Astrocyte of the hippocampus (primary cell): ENCODE measurements at places on chromosomes 1 and 21.
A peak's percentile ranks its signal among the peaks of the same experiment; 100 is the strongest.

- no peak for DNase-seq
Observed at GRCh38 chr1:41581216-41582003, 96.9 kb upstream of the EDN2 start.

DNA sequence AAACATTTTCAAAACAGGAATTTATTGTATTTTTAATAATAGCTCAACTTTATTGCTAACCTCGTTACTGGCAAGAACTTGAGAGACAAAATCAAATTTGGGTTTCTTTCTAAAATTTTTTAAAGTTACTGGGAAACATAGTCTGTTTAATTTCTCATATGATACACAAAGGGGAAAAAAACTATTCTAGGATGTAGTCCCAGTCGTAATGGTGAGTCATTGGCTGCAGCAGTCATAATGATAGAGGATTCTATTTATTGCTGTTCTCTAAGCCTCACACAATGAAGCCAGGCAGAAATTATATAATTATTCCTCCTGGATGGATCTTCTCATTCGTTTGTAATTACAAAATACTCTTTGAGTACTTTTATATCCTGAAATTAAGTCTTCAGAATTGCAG lies 326.5 kb upstream of the SGIP1 start:
- peak; percentile 71 for DNase-seq

DNA sequence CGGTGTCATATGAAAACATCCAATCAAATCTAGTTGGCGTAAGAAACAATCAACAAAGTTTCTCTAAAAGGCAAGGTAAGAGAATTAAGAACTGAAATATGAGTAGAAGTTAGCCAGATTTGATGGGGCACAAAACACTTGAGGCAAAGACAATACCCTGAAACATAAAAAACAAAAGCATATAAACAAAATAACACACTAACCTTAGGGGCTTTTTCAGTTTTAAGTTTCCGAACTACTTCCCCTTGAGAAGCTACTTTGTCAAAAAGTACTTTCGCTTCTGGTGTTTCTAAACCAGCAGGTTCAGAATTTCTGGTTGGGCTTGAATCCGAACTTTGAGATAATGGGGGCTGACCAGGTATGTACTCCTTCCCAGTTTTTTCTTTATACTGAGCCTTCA lies 57.9 kb downstream of the EPRS1 start:
- no peak for DNase-seq

- no peak for DNase-seq
Observed at GRCh38 chr1:172298141-172298540, 122.3 kb upstream of the C1orf105 start.

GRCh38 chr1:48036710-48037355 lies 39.6 kb upstream of the TRABD2B start:
- DNase-seq, result peak; percentile 53

DNA sequence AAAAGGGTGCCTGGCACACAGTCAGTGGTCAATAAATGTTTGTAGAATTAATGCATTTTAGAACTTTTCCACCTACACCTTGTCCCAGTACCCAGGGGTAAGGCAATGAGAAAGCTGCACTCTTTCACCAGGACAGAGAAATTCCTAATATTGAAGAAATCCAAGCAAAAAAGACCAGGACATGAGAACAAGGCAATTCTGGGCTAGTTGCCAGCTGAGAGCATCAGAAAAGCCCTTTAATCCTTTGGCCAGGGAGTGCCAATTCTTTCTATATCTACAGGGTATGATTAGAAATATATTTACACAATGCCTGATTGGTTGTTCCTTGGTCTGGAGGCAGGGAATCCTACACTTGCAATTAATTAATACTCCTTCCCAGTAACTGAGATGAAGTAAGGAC lies 492.4 kb upstream of the NFIA start:
- DNase-seq, result peak; percentile 49

DNA sequence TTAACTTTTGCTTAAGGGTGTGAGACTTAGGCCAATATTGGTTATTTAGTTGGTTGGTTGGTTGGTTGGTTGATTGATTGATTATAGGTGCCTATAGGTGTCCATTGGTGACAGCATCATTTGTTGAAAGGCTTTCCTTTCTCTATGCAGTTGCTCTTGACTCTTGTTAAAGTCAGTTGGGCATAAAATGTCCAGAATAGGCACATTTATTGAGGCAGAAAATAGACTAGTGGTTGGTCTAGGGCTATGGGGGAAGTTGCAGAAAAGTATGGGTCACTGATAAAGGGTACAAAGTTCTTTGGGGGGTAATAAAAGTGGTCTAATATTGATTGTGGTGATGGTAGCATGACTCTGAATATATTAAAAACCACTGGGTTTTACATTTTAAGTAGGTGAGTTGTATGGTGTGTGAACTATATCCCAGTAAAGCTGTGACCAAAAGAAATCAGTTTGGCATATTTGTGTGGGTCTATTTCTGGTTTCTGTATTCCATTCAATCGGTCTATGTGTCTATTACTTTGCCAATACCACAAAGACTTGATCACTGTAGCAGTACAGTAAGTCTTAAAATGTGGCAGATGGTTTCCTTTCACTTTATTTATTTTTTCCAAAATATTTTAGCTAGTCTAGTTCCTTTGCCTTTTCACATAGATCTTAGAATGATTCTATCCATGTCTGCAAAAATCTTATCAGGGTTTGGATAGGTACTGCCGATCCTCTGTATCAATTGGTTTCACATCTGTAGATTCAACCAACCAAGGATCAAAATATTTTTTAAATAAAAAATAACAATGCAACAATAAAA lies 63.0 kb downstream of the ATP1A1 start:
- no peak for DNase-seq

GRCh38 chr1:21114431-21114830 lies 62.3 kb downstream of the EIF4G3 start:
- DNase-seq, result no peak

DNA sequence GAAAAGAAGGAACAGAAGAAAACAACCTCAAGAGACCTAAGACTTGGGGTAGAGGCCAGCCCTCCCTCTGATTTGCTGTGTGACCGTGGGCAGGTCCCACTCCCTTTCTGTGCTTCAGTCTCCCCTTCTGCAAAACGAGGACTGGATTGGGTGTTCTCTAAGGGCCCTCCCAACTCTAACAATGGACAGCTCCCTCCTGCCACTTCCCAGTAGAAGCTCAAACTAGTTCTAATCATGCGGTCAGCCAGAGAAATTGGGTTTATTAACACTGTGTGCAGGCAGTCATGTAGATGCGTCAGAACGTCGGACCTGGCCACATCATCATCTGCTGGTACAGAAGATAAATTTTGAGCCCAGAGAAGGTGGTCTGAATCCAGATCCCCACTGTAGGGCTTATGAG lies 1.6 kb upstream of the PADI4 start:
- peak; percentile 18 for DNase-seq

GRCh38 chr1:153357076-153357852 lies 390 bp upstream of the S100A9 start:
- DNase-seq, result no peak

DNA sequence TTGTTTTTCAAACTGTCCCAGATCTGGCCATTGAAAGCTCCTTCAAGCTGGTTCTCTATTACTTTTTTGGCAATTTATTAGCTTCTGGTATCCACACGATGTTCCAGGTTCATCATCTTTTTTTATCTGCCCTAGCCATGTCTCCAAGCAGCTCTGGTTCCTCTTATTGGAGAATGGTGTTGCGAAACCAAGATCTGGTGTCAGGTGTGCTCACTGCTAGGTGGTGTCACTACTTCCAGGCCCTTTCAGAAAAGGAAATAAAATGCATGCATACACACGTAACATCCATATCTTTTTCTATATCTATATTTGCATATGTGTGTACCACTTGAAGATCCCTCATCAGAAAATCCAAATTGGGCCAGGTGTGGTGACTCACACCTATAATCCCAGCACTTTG lies 53.3 kb downstream of the GATAD2B start:
- DNase-seq, result no peak

GRCh38 chr1:100485855-100486258 lies 52.1 kb upstream of the GPR88 start:
- no peak for DNase-seq

DNA sequence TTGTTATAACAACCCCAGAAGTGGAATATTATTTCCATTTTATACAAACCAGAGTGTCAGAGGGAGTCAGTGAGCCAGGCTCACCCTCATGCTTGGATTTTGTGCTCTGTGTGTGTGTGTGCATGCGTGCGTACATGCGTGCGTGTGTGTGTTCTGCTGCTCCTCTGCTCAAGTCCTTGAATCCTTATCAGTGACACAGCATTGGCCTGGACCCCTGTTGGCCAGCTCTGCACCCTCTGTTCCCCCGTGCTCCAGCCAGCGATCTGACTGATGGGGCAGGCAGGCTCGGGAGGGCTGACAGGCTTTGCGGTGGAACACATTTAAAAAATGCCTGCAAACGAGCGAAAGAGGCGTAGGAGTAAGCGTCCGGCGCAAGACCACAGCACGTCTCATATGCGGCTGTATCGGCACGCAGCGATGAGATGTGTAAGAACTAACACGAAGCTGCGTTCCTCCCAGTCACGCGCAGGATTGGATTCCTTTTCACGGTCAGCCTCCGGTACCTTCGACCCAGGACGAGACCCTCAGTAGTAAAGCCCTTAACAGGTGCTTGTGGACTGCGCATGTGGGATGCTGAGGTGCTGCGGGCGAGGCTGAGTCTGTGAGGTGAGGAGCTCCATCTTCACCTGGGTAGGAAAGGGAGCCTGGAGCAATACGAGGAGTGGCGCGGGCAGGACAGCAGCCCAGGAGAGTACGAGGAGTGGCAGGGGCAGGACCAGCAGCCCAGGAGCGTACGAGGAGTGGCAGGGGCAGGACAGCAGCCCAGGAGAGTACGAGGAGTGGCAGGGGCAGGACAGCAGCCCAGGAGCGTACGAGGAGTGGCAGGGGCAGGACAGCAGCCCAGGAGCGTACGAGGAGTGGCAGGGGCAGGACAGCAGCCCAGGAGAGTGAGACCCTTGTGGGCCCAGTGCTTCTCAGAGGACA lies 130.9 kb downstream of the GALNT2 start:
- DNase-seq, result no peak

DNA sequence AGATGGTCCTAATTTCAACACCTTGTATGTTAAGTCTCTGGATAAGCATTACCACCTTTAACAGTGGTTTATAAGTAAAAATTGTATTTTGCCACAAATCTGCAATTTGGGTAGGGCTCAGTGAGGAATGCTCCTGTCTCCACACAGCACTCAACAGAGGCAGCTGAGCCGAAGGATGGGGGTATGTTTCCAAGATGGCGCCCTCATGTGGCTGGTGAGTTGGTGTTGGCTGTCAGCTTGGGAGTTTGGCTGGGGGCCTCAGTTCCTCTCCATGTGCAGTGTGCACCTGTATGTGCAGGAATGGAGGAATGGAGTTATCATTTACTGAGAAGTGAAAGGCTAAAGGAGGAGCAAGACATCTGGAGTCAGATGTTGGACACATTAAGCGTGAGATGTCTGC lies 136.8 kb downstream of the GABPA start:
- no peak for DNase-seq

DNA sequence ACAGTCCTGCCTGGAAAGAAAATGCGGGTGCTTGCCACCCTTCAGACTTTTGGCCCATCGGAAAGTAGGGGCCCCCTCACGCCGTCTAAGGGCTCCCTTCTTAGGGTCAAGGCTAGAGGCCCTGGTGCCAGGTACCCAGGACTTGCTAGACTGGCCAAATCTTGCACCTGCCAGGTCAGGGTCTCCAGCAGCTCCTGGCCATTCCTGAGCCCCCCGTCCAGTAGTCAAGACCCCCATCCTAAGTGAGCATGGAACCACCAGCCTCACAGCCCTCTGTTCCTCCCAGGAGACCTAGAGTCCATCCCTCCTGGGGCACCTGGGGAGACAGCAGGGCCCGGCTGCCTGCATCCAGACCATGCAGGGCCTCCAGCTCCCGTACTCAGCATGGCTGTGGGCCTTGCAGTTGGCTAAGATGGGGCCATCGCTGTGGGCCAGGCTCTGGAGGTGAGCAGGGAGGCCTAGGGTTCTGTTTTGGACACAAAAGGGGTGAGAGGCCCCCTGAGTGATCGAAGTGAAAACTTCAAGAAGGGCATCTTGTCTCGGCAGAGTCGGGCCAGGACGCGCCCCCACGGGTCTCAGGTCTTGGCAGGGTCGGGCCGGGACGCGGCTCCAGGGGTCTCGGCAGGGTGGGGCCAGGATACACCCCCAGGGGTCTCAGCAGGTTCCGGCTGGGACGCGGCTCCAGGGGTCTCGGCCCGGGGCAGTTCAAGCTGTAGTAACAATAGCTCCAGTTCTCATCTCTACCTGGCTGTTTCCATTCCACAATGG lies 5.9 kb downstream of the FNDC10 start:
- DNase-seq, result no peak

- no peak for DNase-seq
Observed at GRCh38 chr21:35988416-35989137, 71.7 kb downstream of the SETD4 start.

DNA sequence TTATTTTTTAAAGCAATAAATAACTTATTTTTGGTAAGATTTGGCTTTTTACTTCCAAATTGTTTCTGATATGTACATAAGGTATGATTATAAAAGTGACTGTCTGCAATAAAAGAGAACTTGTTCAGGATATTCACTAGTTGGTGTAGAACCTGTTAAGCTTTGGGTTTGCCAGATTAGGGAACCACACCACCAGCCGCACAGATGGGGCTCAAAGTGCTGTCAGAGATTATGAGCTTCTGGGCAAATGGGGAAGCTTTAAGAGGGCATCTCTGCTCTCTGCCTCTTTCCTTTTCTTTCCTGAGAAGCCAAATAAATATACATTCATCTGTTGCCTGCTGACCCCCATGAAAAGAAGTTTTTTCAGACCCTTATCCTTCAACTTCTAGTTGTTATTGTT lies 25.4 kb downstream of the IVNS1ABP start:
- no peak for DNase-seq

DNA sequence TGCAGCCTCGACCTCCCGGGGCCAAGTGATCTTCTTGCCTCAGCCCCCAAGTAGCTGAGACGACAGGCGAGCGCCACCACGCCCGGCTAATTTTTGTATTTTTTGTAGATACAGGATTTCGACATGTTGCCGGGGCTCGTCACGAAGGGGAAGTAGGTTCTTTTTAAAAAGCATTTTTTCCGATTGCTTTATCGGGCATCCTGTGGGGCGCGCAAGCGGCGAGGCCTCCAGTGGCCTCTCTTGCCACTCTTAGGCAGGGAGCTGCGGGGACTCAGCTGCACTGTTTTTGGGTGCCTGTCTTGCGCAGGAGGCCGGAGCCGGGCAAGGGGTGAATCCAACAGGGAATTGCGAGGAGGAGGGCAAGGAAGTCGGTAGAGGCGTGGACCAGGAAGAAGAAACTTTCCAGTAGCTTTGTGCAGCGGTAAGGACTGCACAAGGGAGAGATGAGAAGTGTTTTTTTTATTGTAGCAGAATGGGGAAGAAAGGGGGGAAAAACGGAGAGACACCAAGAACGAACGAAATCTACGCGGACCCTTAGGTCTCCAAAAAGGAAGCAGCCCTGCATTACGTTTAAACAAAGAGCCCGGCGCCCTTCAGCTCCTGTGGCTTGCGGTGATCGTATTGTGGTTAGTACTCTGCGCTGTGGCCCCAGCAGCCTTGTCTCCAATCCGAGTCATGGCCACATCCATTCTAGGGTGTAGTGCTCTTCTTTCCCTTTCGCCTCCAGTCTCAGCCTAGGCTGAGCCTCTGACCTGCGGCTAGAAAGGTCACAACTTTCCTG lies 164.8 kb downstream of the PPIAL4G start:
- DNase-seq, result peak; percentile 37
